ENCODE measurements at places on chromosomes 11 and 22. TPM values are rescaled to one million over a fixed set of nuclear protein-coding genes. Genes with fewer than 3 reads are reported as not detected.

DNA sequence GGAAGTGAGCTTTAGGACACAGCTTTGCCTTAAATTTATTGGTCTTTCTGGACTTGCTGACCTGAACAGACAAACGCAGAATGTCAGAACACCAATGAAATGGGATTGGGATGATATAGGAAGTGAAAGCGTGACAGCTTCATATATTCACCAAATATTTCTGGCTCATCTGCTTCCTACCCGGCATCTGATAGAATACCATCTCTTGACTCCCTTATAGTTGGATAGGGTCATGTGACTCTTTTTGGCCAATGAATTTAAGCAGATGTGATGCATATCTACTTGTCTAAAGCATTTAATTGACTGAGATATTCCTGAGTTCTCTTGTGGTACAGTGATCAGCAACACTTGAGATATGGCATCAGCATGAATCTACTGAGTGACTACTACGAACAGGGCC is 2.5 kb upstream of the CAPRIN1 start:
- no peak overlapping the region for H3K4me3 ChIP-seq
- DNase-seq: no peak
- no peaks in the 10 kb centered on the region for H3K27me3 ChIP-seq
- no peaks in the 10 kb centered on the region for H3K36me3 ChIP-seq

DNA sequence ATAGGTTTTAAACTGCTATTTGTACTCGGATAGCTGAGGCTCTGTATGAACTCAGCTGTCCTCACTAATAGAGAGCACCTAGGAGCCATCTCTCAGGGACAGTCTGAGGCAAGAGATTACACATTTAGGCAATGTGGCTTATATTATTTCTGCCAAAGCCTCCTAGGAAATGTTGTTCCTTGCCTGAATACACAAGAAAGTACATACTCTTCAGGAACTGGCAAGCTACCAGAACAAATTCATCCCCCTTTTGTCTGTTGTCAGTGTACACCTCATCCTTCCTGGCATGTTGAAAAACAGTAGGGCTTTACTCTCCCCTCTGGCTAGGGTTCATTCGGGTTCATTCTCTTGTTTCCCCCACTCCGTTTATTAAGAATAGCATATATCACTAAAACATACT is 615.9 kb upstream of the FAT3 start:
- DNase-seq: no peak
- H3K36me3 ChIP-seq: no peaks in the 10 kb centered on the region
- no peak overlapping the region for H3K4me3 ChIP-seq
- no peak overlapping the region for H3K27ac ChIP-seq

The OR2AG2 gene
- 0.41 TPM for total RNA-seq

DNA sequence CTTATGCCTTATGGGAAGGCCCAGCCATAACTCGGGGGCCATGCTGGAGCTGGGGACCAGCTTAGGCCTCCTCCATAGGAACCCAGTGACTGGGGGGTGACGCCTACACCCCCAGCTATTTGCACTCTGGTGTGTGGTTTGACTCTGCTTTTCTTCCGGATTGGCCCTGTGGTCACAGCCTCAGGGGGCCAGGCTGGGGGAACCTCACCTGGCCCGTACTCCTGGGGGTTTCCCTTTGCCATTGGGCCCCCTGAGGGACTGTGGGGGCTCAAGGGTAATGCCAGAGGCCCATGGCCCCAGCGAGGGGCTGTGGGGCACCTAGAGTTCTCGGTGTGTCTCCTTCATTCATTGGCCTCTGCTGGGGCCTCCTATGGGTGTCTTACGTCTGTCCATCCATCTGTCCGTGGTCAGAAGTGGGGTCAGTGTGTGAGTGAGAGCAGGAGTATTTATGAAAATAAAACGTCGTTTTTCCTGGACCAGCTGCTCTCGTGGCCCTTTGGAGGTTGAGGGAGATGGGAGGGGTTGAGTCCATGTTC is 6.3 kb upstream of the SH3BP1 start:
- H3K36me3 ChIP-seq: peaks cover 5% of the 10 kb centered on the region
- DNase-seq: no peak
- H3K4me1 ChIP-seq: peaks cover 28% of the 10 kb centered on the region

The CHRM4 gene
- total RNA-seq: 0.99 TPM

DNA sequence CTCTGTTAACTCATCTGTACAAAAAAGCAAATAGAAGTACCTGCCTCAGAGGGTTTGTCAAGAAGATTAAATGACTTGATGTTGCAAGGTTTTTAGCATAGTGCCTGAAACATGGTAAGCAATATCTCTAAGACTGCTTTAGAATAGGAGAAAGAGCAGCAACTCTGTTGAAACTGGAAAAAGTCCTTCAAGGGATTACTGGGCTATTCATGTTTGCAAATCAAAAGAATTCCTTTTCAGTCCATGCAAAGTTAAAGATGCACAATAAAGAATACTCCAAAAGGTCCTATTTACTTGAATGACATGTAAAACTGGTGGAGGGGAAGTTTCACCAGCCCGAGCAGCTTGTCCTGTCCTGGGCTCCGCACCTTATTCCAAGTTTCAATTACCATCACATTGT is 70.6 kb downstream of the C2CD3 start:
- no peak overlapping the region for H3K27ac ChIP-seq
- no peaks in the 10 kb centered on the region for H3K27me3 ChIP-seq
- no peak for DNase-seq

DNA sequence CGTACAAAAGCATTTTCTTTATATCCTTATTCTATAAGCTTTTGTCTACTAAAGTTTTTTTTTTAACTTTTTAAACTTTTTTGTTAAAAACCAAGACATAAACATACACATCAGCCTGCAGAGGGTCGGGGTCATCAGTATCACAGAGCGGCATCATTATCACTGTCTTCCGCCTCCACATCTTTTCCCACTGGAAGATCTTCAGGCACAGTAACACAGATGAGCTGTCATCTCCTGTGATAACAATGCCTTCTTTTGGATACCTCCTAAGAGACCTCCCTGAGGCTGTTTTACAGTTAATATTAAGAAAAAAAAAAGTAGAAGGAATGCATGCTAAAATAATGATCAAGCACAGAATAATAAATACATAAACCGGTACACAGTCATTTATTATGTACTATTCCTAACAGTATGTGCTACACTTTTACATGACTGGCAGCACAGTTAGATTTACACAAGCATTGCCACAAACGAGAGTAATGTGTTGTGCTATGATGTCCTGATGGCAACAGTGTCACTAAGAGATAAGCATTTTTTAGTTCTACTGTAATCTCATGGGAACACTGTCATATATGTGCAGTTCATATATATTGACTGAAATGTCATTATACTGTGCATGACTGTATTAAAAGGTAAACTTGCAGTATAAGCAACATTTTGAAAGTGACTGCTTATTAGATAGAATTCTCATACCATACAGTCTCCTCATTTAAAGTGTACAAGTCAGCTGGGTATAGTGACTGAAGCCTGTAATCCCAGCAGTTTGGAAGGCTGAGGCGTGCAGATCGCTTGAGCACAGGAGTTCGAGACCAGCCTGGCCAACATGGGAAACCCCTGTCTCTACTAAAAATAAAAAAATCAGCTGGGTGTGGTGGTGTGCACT is 58.6 kb downstream of the KDM2A start:
- no peak overlapping the region for H3K27ac ChIP-seq
- no peaks in the 10 kb centered on the region for H3K4me1 ChIP-seq
- H3K27me3 ChIP-seq: no peaks in the 10 kb centered on the region
- no peaks in the 10 kb centered on the region for H3K36me3 ChIP-seq
- H3K4me3 ChIP-seq: no peak overlapping the region
- DNase-seq: no peak

GRCh38 chr22:45239681-45240051 is 1.0 kb downstream of the KIAA0930 start:
- H3K36me3 ChIP-seq: no peaks in the 10 kb centered on the region
- H3K4me3 ChIP-seq: peak overlapping the region; percentile 43
- peak overlapping the region; percentile 67 for H3K27ac ChIP-seq
- DNase-seq: no peak
- peaks cover 32% of the 10 kb centered on the region for H3K4me1 ChIP-seq

The DUSP8 gene
- 0.66 TPM for total RNA-seq

The IGSF9B gene
- total RNA-seq: 17.1 TPM

GRCh38 chr11:89922195-89922660 is at the start of gene TRIM49D1:
TSS of gene TRIM49D1 (minus strand) at chr11:89922245. CDS start at chr11:89917710, 4,535 bp downstream.
- H3K4me1 ChIP-seq: no peaks in the 10 kb centered on the region
- no peaks in the 10 kb centered on the region for H3K36me3 ChIP-seq

GRCh38 chr11:130190371-130190881 is 30.8 kb downstream of the ST14 start:
- H3K4me3 ChIP-seq: no peak overlapping the region
- H3K27me3 ChIP-seq: no peaks in the 10 kb centered on the region
- H3K4me1 ChIP-seq: no peaks in the 10 kb centered on the region
- H3K36me3 ChIP-seq: no peaks in the 10 kb centered on the region

DNA sequence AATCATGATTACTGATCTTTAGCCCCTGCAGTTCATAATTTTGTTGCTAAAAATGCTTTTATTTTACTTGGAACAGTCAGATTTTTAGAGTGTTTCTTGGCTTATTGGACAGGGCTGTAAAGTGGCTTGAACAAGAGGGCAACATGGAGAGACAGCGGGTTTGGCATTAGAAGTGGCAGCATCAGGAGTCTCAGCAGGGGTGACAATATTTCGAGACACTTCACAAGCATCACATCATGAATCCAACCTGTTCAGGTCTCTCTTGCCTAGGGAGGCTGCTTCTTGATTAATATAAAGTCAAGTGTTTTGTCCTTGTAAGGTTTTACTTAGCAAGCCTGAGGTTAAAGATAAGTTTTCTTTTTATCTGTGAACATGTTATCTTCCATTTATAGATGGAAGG is 2249.5 kb downstream of the LRRC4C start:
- no peak for DNase-seq
- no peaks in the 10 kb centered on the region for H3K36me3 ChIP-seq
- H3K27me3 ChIP-seq: no peaks in the 10 kb centered on the region
- no peaks in the 10 kb centered on the region for H3K4me1 ChIP-seq

DNA sequence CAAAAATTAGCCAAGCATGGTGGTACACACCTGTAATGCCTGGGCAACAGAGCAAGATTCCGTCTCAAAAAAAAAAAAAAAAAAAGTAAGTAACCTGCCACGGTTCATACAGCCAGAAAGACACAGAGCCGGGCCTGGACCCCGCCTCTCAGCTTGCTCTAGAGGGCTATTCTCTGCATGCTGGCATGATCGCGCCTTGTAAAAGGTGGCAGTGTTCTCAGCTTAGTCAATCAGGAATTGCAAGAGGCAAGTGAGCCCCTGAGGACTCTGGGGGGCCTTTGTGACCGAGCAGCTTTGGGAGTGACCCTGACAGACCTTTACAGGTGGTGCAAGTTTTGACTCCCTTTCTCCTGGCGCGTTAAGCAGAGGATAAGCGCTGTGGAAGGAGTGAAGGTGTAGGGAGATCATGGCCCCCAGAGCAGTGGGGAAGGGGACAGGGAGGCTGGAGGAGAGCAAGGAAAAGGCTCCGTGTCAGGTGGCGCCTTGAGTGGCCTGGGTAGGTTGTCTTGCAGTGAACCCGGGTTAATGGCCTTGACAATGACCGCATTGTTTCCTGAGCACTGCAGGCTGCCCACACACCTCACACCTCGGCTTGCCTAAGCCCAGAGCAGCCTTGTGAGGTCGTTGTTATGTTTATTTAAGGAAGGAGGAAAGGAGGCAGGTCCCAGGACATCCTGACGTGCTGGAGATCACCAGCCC is 48.9 kb downstream of the CDPF1 start:
- H3K4me1 ChIP-seq: no peaks in the 10 kb centered on the region
- no peak overlapping the region for H3K27ac ChIP-seq
- no peak for DNase-seq
- no peak overlapping the region for H3K4me3 ChIP-seq

DNA sequence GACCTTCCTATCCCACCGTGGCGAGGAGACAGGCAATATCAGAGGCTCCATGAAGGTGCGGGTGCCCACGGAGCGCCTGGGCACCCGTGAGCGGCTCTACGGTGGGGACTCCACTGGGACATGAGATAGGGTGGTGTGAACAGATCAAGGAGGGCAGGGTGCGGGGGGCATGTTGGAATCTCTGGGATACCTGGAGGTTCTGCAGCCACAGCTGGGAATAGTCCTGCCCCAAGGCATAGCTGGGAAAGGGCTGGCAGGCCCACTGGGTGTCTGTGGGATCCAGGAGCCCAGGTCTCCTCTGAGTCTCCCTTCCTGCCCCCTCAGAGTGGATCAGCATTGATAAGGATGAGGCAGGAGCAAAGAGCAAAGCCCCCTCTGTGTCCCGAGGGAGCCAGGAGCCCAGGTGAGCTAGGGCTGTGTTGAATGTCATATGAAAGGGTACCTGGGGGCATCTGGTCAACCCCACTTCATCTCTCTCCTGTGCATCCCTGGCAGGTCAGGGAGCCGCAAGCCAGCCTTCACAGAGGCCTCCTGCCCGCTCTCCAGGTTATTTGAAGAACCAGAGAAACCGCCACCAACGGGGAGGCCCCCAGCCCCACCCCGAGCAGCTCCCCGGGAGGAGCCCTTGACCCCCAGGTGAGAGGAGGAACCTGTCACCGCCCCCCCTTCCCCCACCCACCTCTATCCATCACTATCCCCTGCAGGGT is 8.5 kb downstream of the PHOX2A start:
- peak; percentile 53 for DNase-seq
- no peaks in the 10 kb centered on the region for H3K27me3 ChIP-seq
- no peak overlapping the region for H3K4me3 ChIP-seq
- H3K36me3 ChIP-seq: peaks cover 74% of the 10 kb centered on the region
- H3K4me1 ChIP-seq: peaks cover 55% of the 10 kb centered on the region

- no peak overlapping the region for H3K27ac ChIP-seq
- no peak for DNase-seq
- no peaks in the 10 kb centered on the region for H3K36me3 ChIP-seq
- no peak overlapping the region for H3K4me3 ChIP-seq
- H3K4me1 ChIP-seq: peaks cover 9% of the 10 kb centered on the region
Observed at GRCh38 chr11:67033661-67034166, 10.8 kb downstream of the SYT12 start.

The ANO9 gene
- total RNA-seq: 2.5 TPM

- no peaks in the 10 kb centered on the region for H3K4me1 ChIP-seq
- no peak overlapping the region for H3K27ac ChIP-seq
- H3K27me3 ChIP-seq: peaks cover 44% of the 10 kb centered on the region
Observed at GRCh38 chr22:45642986-45643385, 28.6 kb upstream of the ATXN10 start.

DNA sequence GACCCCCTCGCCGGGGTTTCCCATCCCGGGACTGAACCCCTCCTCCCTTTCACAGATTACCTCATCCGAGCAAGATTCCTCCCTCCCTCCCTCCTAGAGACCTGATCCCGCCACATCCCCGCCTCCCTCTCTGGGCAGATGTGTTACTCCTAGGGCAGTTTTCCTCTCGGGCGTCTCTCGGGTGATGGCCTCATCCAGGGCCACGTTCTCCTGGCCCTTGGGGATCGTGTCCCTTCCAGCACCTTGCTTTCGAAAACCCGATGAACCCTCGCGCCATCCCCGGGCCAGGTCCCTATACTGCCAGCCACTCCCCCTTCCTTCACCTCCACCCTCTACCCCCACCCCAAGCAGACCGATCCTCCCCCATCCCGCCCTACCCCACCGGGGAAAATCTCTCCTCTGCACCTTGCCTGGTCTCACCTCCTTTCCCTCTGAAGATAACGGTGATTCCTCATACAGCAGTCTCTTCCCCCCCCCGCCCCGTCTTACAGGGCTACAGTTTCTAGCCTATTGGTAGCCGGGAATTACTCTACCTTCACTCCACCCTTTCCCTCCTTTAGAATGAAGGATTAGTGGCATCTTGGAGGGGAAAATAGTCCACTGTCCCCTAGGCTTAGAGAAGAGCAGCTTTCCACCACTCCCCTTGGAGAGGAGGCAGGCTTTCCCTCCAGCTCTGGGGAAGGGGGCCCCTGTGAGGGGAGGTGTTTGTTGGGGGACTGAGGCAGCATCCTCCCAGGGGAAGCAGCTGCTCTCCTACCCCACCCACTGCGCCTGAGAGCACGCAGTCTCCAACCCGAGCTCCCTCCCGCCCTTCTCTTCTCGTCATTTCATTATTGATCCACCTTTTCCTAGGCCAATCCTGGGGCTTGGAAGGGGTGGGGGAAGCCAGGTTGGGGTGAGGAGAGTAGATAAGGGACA is 1.2 kb downstream of the KMT2A start:
- peak overlapping the region; percentile 100 for H3K4me3 ChIP-seq
- no peaks in the 10 kb centered on the region for H3K36me3 ChIP-seq
- no peaks in the 10 kb centered on the region for H3K27me3 ChIP-seq
- peaks cover 3% of the 10 kb centered on the region for H3K4me1 ChIP-seq
- peak; percentile 80 for DNase-seq

Measured in sigmoid colon (tissue), 7 donors.